BE2C (cell line): ENCODE measurements at places on chromosomes 12 and 14.
A peak's percentile ranks its signal among the peaks of the same experiment; 100 is the strongest.

GRCh38 chr14:60642270-60643140 is 6.8 kb downstream of the SIX1 start:
- DNase-seq: no peak

- no peak for DNase-seq
Observed at GRCh38 chr12:53004178-53004577, 2.1 kb upstream of the EIF4B start.

GRCh38 chr14:68137704-68138619 is 318.4 kb downstream of the RAD51B start:
- peak; percentile 10 for DNase-seq

GRCh38 chr12:51726161-51726560 is 122.4 kb downstream of the FIGNL2 start:
- DNase-seq: no peak

- no peak for DNase-seq
Observed at GRCh38 chr14:95761436-95761835, 47.5 kb upstream of the TCL1A start.

DNA sequence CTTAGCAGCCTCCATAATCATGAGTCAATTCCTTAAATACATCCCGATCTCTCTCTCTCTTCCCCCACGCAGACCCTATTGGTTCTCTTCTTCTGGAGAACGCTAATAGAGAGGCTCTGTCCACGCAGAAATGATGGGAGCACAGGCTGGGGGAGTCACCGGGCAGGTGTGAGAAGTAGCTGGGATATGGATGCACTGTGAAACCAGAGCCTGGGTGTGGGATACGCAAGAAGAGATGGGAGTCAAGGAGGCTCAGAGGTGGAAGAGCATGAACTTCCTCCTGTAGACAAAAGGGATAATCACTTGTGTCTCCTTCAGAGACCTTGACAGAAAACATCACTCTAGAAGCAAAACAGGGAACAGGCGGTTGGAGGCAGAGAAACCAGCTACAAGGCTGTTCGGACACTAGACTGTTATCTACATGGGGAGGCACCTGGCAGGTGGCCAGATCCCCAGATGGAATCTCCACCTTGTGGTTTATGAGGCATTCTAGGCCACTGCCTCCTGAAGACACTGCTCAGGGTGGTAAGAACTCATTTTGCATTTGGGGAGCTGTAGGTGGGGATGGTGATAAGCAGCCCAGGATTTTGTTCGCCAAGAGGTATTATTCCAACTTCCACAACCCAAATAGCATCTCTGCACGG is 7.2 kb upstream of the SELPLG start:
- peak; percentile 56 for DNase-seq

DNA sequence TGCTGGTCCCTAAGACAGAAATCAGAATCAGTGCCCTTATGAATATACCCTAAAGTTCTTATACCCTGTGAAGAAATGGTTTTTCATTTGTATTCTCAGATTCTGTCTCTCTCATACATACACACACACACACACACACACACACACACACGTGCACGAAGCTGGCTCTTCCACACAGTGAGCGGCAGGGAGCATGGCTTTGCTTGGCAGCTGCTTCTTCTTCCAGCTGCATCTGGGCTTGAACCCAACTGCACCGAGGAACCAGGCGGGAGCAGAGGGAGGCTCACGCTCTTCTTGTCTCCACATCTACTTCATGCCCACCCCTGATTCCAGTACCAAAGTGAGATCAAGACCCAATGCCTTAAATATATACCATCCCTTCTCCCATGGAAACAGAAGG is 19.4 kb downstream of the GRIN2B start:
- no peak for DNase-seq

DNA sequence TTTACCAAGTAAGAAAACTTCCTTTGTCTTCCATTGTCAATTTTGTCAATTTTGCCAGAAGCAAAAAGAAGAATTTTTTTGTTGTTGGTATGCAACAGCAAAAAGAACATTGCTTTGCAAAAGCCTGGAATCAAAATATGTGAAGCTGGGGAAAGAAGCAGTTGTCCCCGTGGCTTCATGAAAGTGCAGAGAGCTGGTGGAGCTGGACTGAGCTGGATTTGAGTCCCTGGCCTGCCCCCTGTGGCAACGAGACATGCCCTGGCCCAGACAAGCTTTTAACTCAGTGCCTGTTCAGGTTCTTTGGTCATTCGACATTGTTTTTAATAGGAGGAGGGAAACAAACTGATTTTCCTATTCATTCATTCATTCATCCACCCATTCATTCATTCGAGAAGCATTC is 70.3 kb downstream of the SLC15A4 start:
- no peak for DNase-seq

DNA sequence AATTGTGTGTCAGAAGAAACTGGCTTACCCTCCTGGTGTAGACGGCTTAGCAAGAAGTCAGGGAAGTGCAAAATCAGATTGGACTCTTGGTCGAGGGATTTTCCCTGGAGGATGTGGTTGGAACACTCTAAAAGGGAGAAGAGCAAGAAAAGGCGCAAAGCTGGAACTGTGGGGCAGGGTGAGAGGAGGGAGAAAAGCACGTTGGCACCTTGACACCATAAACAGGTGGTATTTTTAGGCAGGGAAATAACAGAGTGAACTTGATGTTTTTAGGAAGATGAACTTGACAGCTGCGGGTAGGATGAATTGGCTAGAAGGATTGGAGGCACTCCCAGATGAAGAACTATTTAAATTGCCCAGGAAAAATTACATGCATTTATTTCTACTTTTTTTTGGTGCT is 67.7 kb downstream of the HCAR2 start:
- DNase-seq: no peak

- no peak for DNase-seq
Observed at GRCh38 chr12:76633415-76633814, 73.8 kb upstream of the OSBPL8 start.

DNA sequence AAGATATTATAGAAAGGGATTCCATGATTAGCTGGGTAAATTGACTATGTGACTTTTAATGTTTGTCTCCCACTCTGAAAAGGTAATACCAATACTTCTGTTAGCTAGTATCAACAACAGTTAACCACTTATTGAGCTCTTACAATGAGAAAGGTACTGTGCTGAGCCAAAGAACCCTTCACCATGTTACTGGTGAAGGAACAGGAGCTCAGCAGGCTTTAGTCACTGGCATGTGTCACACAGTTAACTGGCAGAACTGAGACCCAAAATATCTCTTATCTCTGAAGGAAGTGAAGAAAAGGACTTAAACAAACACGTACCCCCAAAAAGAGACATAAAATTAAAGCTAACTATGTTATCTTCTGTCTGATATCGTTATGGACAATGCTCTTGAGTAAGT is 170.6 kb downstream of the MED13L start:
- DNase-seq: no peak

DNA sequence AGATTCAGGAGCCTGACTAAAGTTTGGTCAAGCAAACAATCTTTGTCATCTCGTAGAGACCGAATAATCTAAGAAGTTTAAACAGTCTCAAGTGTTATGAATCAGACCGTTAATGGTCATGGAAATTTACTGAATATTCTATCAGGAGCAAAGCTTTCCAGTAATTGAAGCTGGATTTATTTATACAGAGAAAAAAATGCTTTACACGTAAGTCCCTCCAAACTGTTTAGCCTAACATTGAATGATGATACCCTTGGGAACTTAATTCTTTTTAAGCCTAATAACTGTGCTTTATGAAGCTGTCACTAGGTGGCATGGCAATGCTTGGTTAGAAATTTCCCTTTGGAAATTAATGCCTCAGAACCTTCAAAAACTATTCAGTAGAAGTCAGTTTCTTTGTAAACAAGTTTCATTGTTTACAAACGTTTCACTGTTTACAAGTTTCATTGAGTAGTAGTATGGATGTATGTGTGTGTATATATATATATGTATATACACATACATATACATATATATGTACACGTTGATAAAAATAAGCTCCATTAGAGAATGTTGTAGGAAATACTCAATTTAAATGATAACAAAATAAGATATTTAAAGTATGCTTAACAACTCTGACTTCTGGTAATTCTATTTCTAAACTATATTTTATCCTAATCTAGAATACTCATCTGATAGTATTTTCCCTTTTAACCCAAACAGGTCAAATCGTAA is 32.1 kb downstream of the DEPDC4 start:
- DNase-seq: no peak

- DNase-seq: no peak
Observed at GRCh38 chr14:28875934-28876571, 109.5 kb downstream of the FOXG1 start.

DNA sequence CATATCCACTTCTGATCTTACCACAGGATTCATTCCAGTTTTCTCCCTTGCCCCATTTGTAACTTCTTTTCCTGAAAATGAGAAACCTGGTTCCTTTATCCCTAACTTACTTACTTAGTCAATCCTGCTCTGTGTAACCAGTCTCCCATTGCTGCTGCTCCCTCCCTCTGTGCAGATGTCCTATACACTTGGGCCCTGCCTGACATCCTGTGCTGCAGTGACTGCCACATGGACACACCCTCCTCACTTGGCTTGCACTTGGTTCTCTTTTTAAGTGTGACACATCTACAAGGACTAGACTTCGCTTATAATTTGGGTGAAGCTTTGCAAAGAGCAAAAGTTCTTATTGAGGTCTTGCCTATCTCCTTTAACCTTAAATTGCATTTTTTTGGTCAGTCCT is 51.4 kb downstream of the FGD4 start:
- no peak for DNase-seq

DNA sequence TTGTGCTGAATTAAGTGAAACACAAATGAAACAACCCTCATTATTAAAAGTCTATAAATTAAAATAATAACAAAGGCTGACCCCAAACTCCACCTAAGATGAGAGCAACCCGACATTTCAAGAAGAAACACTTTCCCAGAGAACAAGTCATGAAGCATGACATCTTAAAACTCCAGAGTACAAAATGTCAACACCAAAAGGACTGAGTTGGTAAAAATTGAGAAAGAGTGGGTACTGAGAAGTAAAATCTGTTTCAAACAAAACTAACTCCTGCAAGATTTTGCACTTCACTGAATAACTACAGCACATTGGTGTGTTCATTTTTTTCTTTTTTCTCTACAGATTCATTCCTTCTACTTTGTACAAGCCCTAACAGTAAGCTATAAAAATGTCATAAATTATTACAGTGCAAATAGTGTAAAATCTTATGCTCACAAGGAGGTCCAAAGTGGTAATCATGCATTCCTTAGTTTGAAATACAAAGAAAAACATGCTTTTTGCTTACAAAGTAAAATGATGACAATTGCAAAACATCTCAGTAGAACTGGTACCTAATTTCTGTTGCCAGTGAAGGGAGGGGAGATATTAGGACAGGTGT is 31.8 kb downstream of the SLC35F4 start:
- no peak for DNase-seq

DNA sequence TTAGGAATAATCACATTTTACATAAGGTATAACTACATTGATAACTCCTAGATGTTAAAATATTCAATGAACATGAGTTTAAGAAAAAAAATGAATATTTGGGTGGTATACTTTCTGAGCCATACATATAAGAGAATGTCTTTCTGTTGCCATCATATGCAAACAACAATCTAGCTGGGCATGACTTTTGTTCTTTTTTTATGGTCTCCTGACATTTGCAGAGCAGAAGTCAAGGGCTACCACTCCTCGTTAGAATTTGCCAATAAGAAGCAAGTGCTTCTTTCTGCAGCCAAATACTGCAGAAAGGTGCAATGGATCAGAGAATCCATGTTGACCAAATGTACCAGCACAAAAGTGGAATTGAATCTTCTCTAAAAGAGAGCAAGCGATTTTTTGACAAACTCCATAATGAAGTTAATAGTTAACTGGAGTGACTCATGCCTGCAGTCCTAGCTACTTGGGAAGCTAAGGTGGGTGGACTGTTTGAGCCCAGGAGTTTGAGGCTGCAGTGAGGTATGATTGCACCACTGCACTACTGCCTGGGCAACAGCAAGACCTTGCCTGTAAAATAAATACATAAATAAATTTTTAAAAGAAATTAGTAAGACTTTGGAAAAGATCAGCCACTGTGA is 25.5 kb upstream of the CCDC91 start:
- no peak for DNase-seq

DNA sequence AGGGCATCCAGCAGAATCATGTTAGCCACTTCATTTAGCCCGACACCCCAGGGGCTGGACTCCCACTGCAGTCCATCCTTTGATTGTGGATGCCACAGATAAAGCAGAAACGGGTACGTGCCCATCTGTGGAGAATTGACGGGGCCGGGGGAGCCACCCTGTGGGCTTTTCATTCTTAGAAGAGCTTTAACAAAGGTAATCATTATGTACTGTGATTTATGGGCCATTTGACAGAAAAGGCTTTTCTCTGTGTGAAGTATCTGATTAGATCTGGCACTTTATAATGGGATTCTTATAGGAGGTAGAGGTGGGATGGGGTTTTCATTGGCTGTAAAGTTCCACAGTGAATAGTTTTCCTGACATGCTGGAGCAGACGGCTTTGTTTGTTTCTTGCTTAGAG is 40.4 kb downstream of the AACS start:
- no peak for DNase-seq

DNA sequence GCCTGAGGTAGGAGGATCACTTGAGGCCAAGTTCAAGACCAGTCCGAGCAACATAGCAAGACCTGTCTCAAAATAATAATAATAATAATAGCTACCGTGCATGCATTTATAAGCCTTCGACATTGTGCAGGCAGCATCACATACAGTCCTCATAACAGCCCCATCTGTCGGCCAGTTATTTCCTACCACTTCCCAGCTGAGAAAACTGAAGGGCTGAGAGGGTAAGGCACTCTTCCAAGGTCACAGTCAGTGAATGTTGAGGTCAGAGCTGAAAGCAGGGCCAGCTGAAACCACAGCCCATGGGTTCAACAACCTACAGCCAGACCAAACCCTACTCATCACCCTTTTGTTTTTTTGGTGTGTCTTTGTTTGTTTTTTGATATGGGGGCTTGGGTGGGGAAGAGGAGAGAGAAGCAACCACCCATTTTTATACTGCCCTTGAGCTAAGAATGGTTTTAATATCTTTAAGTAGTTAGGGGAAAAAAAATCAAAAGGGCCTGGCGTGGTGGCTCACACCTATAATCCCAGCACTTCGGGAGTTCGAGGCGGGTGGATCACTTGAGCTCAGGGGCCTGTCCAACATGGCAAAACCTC is 16.8 kb upstream of the ITPK1 start:
- DNase-seq: peak; percentile 58

- no peak for DNase-seq
Observed at GRCh38 chr12:95548056-95548538, 3.2 kb downstream of the USP44 start.

DNA sequence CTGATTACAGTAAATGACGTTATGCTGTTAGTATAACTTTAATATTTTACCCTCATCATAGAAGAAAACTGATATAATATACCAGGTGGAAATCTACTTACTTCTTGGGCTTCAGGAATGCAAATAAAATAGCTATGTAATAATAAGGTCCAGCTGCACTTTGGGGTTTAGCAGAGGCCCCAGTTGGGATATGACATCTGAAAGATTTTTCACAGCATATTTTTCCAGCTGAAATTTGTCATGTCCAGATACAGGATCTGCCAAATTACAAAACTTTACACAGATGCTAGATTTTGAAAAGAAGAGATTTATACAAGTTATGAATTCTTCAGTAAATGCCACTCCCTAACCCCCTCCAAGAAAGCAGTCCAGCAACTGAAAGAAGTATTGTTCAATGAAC is 29.2 kb upstream of the DCN start:
- no peak for DNase-seq
